ENCODE measurements at places on chromosomes 4 and X. TPM values are rescaled to one million over a fixed set of nuclear protein-coding genes. Genes with fewer than 3 reads are reported as not detected.
A peak's percentile ranks its signal among the peaks of the same experiment; 100 is the strongest.

Gene PGAM4
- not detected for polyA plus RNA-seq

Gene ATOH1
- polyA plus RNA-seq: not detected

Gene ADAM29
- not detected for polyA plus RNA-seq

Gene ZNF185
- 4.8 TPM for polyA plus RNA-seq

- DNase-seq: no peak
- no peaks in the 10 kb centered on the region for H3K4me1 ChIP-seq
- no peak overlapping the region for H3K4me3 ChIP-seq
- H3K36me3 ChIP-seq: no peaks in the 10 kb centered on the region
- H3K27ac ChIP-seq: no peak overlapping the region
- no peaks in the 10 kb centered on the region for H3K27me3 ChIP-seq
These were observed 388.6 kb downstream of the PABPC4L start for GRCh38 chr4:133812954-133813353.

DNA sequence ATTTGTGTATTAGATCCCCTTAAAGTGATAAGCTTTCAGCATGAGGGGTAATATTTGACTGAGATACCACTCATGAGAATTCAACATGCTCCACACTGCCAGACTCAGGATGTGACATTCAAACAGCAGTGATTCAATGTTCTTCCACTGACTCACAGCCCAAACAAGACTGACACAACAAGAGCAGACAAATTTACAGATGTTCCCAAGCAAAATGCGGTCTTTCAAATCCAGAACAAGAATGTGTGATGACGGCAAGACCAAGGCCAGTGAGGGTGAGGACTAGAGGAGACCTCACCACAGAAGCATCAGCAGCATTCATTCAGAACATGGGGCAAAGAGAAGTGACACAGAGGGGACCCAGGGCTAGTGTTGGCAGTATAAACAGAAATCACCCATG, 99.3 kb upstream of the GRIA3 start:
- no peaks in the 10 kb centered on the region for H3K27me3 ChIP-seq
- no peak overlapping the region for H3K27ac ChIP-seq
- no peak for DNase-seq
- H3K4me3 ChIP-seq: no peak overlapping the region

DNA sequence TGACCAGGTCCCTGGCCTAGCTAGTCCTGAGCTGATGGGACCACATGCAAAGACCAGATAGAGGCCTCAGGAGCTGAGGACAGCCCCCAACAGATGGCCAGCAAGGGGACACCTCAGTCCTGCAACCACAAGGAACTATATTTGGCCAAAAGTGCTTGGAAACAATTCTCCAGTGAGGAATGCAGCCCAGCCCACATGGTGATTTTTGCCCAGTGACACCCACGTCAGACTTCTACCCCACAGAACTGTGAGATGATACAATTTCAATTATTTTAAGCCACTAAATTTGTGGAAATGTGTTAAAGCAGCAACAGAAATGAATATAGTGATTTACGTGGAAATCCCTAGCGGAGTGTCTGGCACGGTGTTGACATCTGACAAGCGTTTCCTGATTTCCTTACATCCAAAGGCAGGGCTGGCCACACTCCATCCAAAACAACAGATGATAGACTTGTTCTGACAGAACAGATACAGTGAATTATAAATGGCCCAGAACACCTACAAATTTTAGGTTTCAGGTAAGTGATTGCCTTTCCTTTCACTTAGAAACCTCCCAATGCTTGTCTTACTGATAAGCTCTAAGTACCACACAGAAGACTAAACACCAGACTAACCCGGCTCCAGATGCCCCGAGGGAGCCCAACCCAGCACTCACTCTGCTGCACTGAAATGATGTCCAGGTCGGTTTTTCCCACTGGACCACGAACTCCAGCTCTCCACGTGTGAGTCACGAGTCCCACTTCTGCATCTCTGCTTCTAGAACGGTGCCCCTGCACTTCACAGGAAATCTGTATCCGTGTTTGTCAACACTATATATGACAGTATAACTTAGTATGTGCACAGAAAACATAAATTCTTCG, 5.8 kb downstream of the AFAP1 start:
- no peak overlapping the region for H3K27ac ChIP-seq
- no peaks in the 10 kb centered on the region for H3K27me3 ChIP-seq
- H3K4me1 ChIP-seq: peaks cover 2% of the 10 kb centered on the region
- no peaks in the 10 kb centered on the region for H3K36me3 ChIP-seq
- no peak for DNase-seq

- no peak for DNase-seq
- H3K4me1 ChIP-seq: no peaks in the 10 kb centered on the region
- no peak overlapping the region for H3K27ac ChIP-seq
- no peaks in the 10 kb centered on the region for H3K36me3 ChIP-seq
These were observed 77.4 kb downstream of the TENM3 start for GRCh38 chr4:182320580-182320979.

DNA sequence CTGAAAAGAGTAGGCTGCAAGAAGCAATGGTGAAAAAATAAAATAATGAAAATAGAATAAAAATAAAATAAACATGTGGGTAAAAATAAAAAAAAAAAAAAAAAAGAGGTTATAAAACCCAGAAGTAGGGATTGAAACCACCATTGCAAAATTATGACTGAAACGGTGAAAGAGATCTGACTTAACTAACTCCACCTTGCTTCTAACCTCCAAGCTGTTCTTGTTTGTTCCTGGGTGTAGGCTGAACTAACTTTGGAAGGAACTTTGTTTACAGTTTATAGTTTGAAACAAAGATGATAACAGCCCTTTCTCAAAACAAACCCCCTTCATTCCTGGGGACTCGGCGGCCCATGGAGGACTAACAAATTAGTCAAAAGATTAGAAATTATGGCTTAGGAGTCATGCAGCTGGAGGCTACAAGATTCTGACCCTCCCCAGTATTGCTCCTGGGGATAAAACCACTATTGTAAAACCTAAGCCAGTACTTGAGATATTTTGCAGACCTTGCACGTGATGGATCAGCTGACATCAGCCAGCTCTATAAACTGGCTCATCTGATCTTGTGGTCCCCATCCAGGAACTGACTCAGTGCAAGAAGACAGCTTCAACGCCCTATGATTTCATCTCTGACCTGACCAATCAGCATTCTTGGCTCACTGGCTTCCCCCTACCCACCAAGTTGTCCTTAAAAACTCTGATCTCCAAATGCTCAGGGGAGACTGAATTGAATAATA, 30.4 kb downstream of the DDX60L start:
- DNase-seq: no peak
- H3K27me3 ChIP-seq: no peaks in the 10 kb centered on the region
- H3K4me3 ChIP-seq: no peak overlapping the region
- H3K36me3 ChIP-seq: no peaks in the 10 kb centered on the region
- H3K4me1 ChIP-seq: no peaks in the 10 kb centered on the region
- H3K27ac ChIP-seq: no peak overlapping the region

- peak; percentile 72 for DNase-seq
- H3K36me3 ChIP-seq: peaks cover 5% of the 10 kb centered on the region
- H3K4me1 ChIP-seq: no peaks in the 10 kb centered on the region
These were observed 5.8 kb downstream of the CCNQ start for GRCh38 chrX:153592966-153593688.

GRCh38 chr4:182225257-182225852, 17.8 kb upstream of the TENM3 start:
- no peak overlapping the region for H3K4me3 ChIP-seq
- no peak overlapping the region for H3K27ac ChIP-seq
- H3K36me3 ChIP-seq: no peaks in the 10 kb centered on the region
- no peaks in the 10 kb centered on the region for H3K27me3 ChIP-seq

- no peaks in the 10 kb centered on the region for H3K36me3 ChIP-seq
- H3K4me1 ChIP-seq: no peaks in the 10 kb centered on the region
- H3K27ac ChIP-seq: no peak overlapping the region
These were observed 31.6 kb upstream of the MAML3 start for GRCh38 chr4:140185412-140186081.

- H3K4me1 ChIP-seq: no peaks in the 10 kb centered on the region
- no peaks in the 10 kb centered on the region for H3K36me3 ChIP-seq
- H3K27me3 ChIP-seq: no peaks in the 10 kb centered on the region
- H3K27ac ChIP-seq: no peak overlapping the region
- H3K4me3 ChIP-seq: no peak overlapping the region
These were observed 233.6 kb downstream of the TRIML1 start for GRCh38 chr4:188372829-188373228.

DNA sequence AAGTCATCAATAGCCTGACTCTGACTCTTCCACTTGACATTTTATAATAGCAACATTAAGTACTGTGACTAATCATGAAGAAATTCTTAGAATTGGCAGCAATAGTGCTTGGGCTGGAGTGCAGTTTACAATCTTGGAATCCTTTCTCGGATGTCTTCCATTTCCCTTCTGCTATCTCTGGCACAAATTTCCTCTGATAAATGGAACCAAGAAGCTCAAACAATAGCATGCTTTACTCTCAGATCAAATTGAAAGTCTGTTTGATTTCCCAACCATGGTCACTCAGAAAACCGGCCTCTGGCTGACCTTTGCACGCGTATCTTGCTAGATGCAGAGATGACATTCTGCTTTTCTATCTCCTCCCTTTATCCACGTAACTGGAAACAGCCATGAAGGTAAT, 99.0 kb upstream of the SPANXC start:
- H3K36me3 ChIP-seq: no peaks in the 10 kb centered on the region
- H3K27ac ChIP-seq: no peak overlapping the region
- no peaks in the 10 kb centered on the region for H3K4me1 ChIP-seq
- no peak overlapping the region for H3K4me3 ChIP-seq
- H3K27me3 ChIP-seq: no peaks in the 10 kb centered on the region
- peak; percentile 34 for DNase-seq

DNA sequence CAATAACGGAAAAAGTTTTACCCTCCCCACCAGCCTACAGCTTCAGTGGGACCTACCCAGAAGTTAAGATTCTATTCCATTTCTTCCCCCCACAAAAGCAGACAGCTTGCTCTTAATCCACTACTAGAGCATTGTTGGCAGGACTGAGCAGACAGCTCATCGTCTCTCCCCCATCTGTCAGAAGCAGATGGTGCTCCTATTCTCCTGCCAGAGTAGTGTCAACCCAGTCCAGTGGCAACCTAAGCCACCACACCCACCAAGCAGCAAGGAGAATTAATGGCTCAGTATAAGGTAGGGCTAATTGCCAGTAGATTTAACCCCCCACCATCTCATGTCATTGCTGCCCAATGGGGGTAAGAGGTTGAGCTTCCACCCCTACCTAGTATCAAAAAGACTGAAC, 62.0 kb downstream of the AWAT2 start:
- H3K27ac ChIP-seq: no peak overlapping the region
- DNase-seq: no peak
- H3K4me3 ChIP-seq: no peak overlapping the region
- no peaks in the 10 kb centered on the region for H3K36me3 ChIP-seq
- no peaks in the 10 kb centered on the region for H3K4me1 ChIP-seq

DNA sequence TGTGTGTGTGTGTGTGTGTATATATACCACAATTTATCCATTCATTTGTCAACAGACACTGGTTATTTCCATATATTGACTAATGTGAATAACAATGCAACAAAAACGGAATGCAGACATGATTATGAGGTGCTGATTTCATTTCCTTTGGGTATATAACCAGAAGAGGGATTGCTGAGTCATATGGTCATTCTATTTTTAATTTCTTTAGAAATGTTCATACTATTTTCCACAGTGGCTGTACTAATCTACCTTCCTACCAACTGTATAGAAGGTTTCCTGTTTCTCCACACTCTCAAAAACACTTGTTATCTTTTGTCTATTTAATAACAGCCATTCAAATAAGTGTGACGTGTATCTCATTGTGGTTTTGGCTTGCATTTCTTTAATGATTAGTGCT, 269.9 kb downstream of the OPHN1 start:
- H3K27me3 ChIP-seq: no peaks in the 10 kb centered on the region
- no peaks in the 10 kb centered on the region for H3K4me1 ChIP-seq
- H3K36me3 ChIP-seq: no peaks in the 10 kb centered on the region
- no peak for DNase-seq
- no peak overlapping the region for H3K27ac ChIP-seq
- no peak overlapping the region for H3K4me3 ChIP-seq

DNA sequence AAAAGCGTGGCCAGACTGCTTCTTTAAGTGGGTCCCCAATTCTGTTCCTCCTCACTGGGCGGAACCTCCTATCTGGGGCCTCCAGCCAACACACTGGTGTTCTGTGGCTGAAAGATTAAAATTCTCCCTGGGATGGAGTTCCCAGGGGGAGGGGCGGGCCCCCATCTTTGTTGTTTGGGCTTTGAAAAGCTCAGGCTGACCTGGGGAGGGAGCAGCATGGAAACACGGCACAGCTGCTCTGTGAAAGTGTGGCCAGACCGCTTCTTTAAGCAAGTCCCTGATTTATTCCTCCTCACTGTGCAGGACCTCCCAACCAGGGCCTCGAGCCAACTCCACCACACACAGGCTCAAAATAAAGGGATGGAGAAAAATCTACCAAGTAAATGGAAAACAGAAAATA, 219.5 kb downstream of the TMEM47 start:
- no peak overlapping the region for H3K27ac ChIP-seq
- H3K4me1 ChIP-seq: no peaks in the 10 kb centered on the region
- no peak overlapping the region for H3K4me3 ChIP-seq
- no peaks in the 10 kb centered on the region for H3K36me3 ChIP-seq
- no peaks in the 10 kb centered on the region for H3K27me3 ChIP-seq
- no peak for DNase-seq

- no peak overlapping the region for H3K4me3 ChIP-seq
- no peak overlapping the region for H3K27ac ChIP-seq
- no peaks in the 10 kb centered on the region for H3K27me3 ChIP-seq
- H3K36me3 ChIP-seq: no peaks in the 10 kb centered on the region
These were observed 30.2 kb downstream of the GPRIN3 start for GRCh38 chr4:89277412-89277811.

DNA sequence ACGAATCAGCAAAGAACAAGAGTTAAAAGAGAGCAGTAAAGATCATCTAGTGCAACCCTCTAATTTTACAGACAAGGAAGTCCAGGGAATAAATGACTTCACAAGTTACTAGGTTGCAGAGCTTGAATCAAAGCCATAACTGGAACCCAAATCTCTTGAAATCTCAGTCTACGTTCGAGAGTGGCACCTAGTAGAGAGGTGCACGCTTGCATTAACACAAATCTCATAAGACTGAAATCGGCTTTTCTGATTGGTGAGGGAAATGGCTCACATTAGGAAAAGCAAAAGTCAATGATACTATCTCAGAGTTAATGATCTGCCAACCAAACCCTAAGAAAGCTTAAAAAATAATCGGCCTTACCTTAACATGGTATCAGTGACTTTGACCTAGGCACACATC, 43.0 kb downstream of the FAT1 start:
- H3K27me3 ChIP-seq: no peaks in the 10 kb centered on the region
- no peak overlapping the region for H3K27ac ChIP-seq

DNA sequence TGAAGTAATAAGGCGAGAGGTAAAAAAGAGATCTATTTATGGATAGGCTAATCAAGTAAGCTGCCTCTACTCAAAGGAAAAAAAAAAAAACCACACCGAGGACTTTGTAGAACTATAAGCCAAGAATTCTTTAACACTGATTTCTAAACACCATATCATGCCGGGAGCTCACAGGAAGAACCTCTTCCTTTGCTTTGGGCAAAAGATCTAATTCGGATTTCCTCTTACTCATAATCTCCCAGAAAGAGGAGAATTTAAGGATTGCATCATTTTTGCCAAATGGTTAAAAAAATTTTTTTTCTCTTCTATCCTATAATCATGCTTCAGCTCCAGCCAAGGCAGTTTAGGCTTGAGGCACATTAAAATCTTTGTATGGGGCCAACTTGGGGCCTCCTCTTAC, 95.5 kb downstream of the ZNF827 start:
- no peaks in the 10 kb centered on the region for H3K27me3 ChIP-seq
- H3K36me3 ChIP-seq: peaks cover 5% of the 10 kb centered on the region
- no peak overlapping the region for H3K27ac ChIP-seq
